ENCODE measurements at places on chromosomes 1 and 21.

DNA sequence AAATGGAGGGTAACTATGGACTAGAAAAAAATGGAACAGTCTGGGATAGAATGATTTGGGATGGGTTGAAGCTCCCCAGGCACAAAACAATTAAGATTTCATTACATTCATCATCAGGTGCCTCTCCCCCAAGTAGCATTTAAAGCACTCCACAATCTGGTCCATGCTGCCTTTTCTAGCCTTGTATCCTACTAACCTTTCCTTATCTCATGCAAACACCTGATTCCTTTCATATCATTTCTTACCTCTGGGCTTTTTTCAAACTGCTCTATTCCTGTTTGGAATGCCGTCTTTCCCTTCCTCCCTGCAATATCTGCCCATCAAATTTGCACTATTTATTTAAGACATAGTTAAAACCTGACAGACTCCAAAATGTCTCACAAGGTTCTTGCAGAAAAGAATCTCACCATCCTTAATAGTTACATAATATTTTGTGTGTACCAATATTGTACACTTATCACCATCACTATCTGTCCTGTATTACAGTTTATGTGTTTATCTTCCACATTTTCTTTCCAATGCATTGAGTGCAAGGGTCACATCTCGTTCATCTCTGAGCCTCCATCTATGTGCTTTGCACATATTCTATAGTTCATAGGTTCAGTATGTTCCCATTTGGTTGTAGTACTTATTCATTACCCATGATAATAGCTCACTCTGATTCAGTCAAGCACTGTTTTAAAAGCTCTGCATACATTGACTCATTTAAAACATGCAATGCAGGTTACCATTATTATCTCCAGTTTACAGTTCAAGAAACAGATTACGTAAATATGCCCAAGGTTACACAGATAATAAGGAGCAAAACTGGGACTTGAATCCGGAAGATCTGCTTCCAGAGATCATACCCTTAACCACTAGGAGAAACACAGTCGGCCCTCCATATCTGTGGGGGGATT is 16.1 kb upstream of the SHCBP1L start:
- DNase-seq: no peak

- DNase-seq: no peak
Measured at GRCh38 chr1:84853741-84854721, 39.0 kb downstream of the LPAR3 start.

GRCh38 chr1:109559995-109560394 is 11.6 kb downstream of the GNAI3 start:
- no peak for DNase-seq

GRCh38 chr1:40029608-40030007 is 10.9 kb upstream of the CAP1 start:
- DNase-seq: no peak

DNA sequence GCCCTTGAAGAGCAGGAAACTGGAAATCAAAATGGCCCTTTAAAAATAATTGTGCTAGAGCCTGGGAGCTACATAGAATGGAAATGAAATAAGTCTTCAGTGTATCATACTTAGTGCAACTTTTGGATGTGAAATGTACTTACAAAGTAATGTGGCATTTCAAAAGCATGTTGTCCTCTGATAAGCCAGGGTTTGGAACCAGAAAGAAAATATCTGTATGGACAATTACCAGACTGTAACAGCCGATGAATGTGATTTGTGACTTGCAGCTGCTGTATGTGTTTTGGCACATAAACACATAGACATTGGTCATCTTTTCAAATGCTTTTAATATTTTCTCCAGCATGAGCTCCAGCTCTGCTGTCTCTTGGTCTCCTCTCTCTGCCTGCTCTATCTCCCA is 546.4 kb downstream of the OMA1 start:
- no peak for DNase-seq

DNA sequence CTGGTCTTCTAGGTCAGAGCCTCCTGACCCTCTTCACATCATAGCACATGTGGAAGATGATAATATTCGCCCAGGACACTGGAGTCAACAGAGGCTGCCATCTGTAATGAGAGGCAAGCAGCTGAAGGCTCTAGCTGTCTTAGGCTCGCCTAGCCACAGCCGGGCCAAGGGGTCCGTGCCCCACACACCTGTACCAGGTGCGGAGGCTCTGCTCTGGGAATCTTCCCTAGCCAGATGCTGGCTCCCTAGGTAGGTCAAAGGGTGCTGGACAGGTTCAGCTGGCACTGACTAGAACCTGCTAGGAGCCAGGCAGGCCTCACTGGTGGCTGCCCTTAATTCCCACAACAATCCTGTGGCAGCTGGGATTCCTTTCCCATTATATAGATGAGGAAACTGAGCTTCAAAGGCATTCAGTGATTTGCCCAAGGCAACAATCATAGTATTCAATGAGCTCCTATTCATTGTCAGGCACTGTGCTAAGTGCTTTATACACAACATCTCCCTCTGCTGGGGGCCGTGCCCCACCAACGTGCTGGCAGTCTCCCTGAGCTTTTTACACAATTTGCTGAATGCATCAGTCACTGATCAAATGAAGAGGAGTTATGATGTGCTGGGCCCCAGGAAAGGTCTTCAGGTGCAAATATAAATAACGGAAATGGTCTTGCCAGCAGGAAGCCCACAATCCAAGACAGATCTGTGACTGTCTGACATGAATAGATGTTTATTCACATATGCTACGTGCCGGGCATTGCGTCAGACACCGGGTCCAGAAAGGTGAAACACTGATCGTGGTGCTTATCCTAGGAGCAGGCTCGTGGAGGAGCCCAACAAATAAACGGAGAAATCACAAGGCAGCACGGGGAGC is 58.0 kb downstream of the DDX20 start:
- no peak for DNase-seq

- DNase-seq: no peak
Measured at GRCh38 chr1:18533259-18533658, 52.5 kb downstream of the KLHDC7A start.

GRCh38 chr1:228275179-228275429 is 67.3 kb downstream of the OBSCN start:
- no peak for DNase-seq

DNA sequence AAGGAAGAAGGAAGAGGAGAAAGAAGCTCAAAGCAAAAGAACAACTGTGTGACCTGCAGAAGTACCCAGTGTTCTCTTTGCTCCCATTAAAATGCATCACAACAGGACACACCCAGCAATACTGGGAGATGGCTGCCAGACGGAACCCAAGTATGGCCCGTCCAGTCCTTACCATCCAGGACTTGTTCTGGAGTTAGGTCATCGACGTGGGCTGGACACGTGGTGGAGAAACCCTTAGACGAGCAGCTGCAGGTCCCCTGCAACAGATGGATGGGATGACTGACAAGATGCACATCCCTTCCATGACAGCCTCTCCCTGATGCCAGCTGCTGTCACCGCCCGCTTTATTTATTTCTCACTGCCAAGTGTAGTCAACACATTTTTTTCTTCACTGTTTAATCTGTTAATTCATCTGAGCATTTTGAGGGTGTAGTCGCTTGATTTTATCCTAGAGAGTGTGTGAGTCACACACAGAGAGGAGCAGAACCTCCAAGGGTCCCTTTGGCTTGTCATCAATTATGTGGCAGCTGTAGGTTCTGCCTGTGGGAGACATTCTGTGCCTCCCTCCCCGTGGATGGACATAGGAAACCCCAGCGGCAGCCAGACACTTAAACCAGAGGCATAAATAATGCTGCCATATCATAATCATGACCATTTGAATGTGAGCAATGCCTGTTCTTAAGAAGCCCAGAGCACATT is 80.9 kb downstream of the ABCA4 start:
- no peak for DNase-seq

GRCh38 chr21:46082963-46083790 is 14.7 kb upstream of the COL6A2 start:
- no peak for DNase-seq

GRCh38 chr1:54750596-54750995 is 13.7 kb downstream of the PARS2 start:
- no peak for DNase-seq

GRCh38 chr1:12601700-12602658 is 16.0 kb downstream of the DHRS3 start:
- DNase-seq: no peak

- DNase-seq: no peak
Measured at GRCh38 chr1:210686841-210687240, 358.1 kb downstream of the HHAT start.

GRCh38 chr1:52567943-52568342 is 15.1 kb upstream of the TUT4 start:
- no peak for DNase-seq

GRCh38 chr1:152907686-152908601 is at the start of gene IVL:
TSS of gene IVL (plus strand) at chr1:152908546. CDS start at chr1:152909798, 1,252 bp downstream.
- DNase-seq: no peak

- no peak for DNase-seq
Measured at GRCh38 chr1:67348586-67349252, 41.0 kb downstream of the IL12RB2 start.

DNA sequence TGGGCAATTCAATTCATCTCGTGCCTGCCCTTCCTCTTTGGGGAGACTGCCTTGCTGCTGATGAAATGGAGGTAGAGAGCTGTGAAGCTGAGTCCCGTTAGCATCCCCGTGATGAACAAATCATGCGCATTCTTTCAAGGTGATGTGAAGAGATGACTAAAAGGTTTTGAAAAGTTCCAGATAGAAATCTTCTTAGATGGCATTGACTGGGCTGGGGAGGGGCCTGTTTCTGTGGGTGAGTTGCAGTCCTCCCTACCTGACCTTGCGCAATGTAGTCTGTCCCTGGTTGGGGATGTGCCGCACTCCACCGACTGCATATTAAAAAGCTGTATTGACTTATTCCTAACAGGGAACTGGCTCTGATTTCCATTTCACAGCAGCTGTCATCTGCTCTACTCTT is 49.6 kb downstream of the ST6GALNAC3 start:
- DNase-seq: no peak

- no peak for DNase-seq
Measured at GRCh38 chr1:66373157-66373591, 160.8 kb upstream of the SGIP1 start.

DNA sequence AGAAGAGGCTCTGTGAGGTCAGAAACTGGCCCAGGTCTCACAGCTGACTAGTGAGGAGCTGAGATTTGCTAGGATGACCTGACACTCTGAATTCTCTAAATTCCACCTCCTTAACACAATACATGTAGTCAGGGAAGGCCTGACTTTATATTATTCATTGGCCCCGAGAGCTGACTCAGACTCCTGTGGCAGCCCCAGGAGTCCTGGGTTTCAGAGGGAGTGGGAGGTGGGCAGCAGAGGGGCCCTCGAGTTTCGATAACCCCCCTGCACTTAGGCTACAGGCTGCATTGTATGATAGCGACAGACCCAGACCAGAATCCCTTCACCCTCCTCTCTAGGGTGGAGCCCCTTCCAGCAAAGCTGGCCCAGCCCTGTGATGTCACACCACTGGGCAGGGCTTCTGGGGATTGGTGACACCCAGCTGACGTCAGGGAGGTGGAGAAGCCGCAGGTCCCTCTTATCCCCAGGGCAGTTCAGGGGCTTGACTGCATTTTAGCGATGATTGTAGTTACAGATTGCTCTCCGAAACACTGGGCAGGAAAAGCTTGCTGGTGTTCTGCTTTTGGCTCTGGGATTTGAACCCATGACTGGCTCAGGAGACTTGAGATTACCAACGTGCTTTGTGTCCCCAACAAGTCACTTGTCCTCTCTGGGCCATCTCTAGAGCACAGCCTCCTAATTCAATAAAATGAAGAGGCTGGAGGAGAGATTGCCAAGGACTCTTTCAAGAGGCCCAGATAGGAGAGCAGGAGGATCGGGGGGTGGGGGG is 17.0 kb upstream of the GPR37L1 start:
- no peak for DNase-seq

GRCh38 chr1:27592931-27593677 is 10.8 kb downstream of the AHDC1 start:
- no peak for DNase-seq
